ENCODE measurements at places on chromosomes 2 and 18.

DNA sequence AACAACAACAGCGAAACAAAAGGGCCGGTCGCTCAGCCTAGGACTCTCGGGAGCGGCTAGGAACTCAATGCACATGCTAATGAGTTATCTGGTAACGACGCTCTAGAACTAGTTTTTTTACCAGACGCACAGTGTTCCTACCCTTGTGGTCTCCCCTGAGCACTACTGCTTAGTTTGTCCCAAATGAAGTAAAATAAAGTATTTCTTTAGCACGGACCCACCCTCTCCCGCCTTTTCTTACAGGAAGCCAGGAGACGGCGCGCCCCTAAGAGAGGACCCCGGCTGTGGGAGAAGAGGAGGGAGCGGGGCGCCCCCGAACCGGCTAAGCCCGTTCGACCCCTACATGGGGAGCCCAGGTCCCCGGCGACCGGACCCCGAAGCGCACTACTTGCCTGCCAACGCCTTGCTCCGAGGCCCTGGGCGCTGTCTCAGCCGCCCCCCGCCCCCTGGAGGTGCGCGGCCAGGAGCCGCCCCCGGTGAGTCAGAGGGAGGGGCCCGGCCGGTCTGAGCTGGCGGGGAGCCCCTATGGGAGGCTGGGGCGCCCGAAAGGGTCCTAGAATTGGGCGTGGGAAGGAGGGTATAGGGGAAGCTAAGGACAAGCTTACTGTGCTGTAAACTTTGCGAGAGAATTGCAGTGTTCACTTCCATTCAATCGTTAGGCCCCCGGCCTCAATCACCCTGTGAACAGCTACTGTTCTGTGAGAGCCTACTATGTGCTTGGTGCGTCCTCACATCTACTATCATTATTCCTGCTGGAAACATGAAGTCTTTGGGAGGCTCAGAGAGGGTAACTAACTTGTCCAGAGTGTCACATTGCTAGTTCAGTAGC is 3.6 kb upstream of the CAPG start:
- no peak for DNase-seq

- DNase-seq = no peak
Observed at GRCh38 chr2:174051741-174052583, 86.8 kb upstream of the SP3 start.

- DNase-seq = no peak
Observed at GRCh38 chr2:196217116-196217515, 45.7 kb upstream of the STK17B start.

DNA sequence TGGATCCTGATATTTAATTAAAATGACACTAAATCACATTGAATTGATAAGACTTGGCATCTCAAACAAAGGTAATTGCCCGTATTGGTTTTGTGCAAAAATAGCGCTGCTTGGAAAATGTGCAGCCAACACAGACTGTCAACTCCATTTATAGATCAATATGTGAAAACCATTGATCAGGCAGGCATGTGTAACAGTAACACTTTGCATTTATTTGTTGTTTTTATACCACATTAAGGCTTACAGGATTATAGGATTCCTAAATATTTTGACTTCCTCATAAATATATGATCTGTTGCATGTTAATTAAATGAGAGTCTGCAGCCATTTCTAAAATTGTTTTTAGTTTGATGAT is 30.2 kb downstream of the ARHGAP15 start:
- DNase-seq = no peak

DNA sequence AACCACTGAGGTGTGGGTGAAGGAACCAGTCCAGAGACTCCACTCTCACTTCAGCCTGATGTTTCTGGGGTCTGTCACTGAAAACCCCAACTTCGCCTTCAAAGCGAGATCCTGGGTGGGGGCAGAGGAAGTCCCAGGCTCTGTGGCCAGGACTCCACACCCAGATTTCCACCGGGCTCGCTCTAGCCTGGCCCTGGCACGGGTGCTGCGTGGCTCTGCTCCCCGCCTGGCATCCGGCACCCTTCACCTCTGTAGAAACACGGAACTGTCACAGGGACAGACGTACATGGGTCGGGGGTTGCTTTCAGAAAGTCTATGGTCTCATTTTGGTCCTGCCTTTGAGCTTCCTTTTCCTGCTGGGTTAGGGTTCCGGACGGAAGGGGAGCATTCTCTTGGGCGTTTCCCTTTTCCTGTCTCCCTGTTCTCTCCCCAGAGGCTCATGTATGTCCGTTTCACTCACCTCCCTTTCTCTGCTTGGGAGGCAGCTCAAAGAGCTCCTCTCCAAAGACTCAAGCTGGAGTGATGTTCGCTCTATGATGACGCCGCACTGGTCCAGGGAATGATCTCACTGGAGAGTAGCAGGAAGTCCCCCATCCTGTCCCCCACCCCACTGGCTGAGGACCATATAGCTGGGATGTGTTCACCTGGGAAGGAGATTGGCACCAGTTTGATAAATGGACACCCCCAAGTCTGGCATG is 41.5 kb downstream of the ODC1 start:
- no peak for DNase-seq

- peak; percentile 23 for DNase-seq
Observed at GRCh38 chr2:198905881-198906612, 551.7 kb downstream of the SATB2 start.

GRCh38 chr2:71844967-71845366 is 302.7 kb downstream of the CYP26B1 start:
- no peak for DNase-seq

DNA sequence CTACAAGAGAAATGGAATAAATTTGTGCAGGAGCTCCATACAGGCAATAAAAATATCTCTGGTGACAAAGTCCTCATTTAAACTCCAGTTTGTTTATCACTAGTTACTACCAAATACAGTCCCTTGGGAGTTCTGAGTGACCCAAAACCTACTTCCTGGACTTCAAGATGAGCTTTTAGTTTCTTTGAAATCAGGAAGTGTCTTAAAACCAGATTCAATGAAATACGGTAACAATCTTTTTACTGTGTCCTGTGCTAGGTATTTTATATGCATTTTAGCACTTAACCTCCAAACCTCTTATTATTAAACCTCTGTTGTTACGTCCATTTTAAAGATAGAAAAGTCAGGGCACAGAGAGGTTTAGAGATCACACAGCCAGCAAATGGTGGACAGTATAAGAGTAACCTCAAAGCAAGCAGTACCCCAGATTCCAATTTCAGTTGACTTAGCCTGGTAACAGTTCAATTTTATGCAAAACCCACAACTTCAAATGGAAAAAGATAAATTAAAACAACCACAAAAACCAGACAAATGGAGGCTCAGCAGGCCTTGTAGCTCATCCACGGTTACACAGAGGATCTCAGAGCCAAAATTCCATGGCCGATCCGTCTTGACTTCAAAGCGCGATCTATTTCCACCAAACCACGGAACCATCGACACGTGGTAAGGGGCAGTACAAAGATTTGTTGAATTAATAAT is 1.3 kb upstream of the KCMF1 start:
- no peak for DNase-seq

DNA sequence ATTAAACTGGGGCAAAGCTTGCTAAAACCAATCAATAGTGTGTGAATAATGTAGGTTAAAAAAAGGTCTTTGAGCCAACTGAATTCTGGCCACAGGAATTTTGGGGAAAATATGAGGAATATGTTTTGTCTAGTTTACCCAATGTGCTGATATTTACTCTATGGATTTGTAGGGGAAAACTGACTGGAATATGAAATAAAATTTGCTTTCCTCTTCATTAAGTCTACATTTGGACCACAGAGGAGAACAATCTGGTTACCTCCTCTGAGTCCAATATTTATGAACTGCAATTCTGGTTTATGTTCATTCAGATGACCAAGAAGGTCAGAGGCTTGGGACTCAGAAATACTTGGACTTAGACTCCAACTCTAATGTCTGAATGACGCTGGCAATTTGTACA is 1042.2 kb upstream of the CNTNAP5 start:
- DNase-seq = no peak

DNA sequence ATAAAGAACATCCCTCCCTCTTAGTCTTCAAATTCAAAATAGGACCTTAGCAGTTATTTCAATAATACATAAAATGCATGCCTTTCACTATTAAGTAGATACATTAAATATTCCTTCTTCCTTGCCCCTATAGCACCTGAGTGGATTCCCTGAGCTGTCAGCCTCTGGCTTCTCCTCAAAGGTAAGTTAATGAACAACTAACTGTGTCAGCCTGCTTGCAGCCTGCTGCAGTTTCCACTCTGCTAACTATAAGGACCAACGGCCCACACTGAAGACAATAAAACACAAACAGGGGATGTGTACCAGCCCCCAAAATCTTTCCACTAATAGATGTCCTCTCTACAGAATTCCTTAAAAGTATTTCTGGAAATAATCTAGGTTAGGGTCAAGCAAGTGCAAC is 5.0 kb downstream of the KCTD1 start:
- DNase-seq = no peak

DNA sequence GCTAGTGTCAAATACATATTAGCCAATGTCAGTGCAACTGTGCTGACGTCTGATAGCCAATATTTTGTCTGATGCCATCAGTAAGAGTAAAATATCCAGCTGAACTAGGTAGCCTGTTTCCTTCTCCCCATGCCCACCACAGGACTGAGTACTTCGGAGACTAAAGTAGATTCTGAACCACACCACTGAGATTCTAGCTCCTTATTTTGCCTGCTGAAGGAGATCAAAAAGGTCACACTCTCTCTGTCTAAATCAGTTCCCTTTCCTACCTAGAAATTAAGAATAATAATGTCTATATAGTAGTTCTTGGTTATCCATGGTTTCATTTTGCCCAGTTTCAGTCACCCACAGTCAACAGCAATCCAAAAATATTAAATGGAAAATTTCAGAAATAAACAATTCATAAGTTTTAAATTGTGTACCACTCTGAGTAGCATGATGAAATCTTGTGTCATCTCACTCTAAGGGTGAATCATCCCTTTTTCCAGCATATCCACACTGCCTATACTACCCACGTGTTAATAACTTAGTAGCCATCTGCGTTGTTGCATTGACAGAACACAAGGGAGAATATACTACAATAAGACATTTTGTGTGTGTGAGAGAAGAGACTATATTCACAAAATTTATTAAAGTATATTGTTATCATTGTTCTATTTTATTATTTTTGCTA is 1043.3 kb upstream of the PIK3C3 start:
- no peak for DNase-seq

DNA sequence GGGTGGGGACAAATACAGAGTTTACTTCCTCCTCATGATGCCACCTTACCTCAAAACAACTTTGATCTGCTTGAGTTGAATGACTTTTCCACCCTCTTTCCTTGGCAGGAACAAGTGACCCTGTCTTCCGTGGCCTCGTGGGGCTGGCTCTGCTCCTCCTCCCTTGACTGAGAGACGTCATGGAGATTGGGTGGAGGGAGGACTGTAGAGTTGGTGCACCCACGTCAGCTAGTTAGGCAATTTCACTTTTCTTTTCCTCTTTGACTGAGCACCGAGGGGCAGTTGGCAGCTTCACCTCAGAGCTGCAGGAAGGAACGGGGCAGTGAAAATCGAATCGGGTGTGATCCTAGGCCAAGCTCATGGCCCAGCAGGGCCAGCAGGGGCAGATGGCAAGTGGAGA is at the start of gene SP140:
Gene SP140 (plus strand): TSS at position 251 of the 400 bp plus-strand sequence. CDS start 109 bp downstream, at position 360.
- peak; percentile 64 for DNase-seq

- peak; percentile 34 for DNase-seq
Observed at GRCh38 chr18:63079114-63079513, 240.5 kb downstream of the BCL2 start.

- DNase-seq = no peak
Observed at GRCh38 chr2:51619961-51620360, 588.0 kb upstream of the NRXN1 start.

- DNase-seq = no peak
Observed at GRCh38 chr2:161703863-161704262, 79.6 kb downstream of the SLC4A10 start.

DNA sequence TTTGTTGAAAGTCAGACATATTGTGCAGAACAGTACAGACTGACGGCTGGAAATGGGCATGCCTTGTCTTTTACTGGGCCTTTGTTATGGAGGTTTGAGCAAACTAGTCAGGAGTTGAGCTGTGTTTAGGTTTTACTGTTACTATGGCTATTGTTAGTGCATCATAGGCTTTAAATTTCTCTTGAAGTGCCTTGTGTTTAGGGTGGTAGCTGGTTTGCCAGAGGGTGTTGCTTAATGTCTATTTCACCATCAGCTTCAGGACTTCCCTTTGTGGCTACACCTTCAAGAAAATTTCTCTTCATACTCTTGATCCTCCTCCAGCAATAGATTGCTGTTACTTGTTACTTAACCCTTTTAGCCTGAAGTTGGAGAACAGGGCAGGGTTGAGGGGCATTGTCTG is 104.6 kb downstream of the CAPN13 start:
- DNase-seq = no peak

- no peak for DNase-seq
Observed at GRCh38 chr2:134167015-134167414, 86.9 kb upstream of the MGAT5 start.

DNA sequence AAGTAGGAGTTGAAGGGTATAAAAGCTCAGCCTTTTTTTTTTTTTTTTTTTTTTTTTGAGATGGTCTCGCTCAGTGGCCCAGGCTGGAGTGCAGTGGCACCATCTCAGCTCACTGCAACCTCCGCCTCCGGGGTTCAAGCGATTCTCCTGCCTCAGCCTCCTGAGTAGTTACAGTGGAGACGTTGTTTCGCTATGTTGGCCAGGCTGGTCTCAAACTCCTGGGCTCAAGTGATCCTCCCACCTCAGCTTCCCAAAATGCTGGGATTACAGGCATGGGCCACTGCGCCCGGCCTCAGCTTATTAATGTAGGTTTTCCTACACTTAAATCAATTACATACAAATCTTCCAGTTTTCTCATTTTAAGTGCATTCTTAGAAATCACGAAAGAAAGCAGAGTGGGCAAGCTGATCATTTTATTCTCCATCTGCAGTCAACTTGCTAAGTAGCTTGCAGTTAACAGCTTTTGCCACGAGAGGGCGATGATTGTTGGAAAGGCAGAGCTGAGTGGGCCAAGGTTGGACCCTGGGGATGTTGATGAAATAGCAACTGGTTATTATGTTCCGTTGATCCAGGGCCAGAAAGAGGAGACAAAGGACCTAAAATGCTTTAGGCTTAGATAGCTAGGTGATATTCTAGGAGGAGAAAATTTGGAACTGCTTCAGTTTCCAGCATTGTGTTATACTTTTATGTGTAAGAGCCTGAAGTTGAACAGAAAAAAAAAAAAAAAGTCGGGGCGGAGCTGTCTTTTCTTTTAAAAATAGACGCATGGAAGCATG is 234.4 kb upstream of the EPAS1 start:
- peak; percentile 65 for DNase-seq

GRCh38 chr2:163171786-163172530 is 333.4 kb upstream of the KCNH7 start:
- DNase-seq = no peak

- DNase-seq = peak; percentile 93
Observed at GRCh38 chr18:712401-713134, at the start of gene ENOSF1. Gene ENOSF1, minus strand, starts transcription at chr18:712630. Its CDS starts 43 bp downstream, at chr18:712587.

DNA sequence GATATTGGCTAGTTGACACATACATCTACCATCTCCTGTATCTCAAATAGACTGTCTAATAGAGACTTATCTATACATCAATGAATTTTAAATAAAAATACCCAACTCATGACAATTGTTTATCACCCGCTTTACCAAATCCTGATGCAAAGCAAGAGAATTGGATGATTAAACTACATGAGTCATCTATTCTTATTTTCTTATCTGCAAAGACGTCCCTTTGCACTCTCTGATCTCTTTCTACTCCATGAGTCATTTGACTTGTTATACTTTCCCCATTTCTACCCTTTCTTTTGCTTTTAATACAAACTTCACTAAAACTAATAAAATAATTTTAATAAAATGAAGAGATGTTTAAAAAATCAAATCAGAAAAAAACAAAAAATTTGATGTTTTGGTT is 261.7 kb upstream of the MAP2 start:
- DNase-seq = no peak
